ENCODE measurements at places on chromosomes 13 and 19.

GRCh38 chr19:28305513-28305912 is 907.4 kb downstream of the UQCRFS1 start:
- DNase-seq = no peak

DNA sequence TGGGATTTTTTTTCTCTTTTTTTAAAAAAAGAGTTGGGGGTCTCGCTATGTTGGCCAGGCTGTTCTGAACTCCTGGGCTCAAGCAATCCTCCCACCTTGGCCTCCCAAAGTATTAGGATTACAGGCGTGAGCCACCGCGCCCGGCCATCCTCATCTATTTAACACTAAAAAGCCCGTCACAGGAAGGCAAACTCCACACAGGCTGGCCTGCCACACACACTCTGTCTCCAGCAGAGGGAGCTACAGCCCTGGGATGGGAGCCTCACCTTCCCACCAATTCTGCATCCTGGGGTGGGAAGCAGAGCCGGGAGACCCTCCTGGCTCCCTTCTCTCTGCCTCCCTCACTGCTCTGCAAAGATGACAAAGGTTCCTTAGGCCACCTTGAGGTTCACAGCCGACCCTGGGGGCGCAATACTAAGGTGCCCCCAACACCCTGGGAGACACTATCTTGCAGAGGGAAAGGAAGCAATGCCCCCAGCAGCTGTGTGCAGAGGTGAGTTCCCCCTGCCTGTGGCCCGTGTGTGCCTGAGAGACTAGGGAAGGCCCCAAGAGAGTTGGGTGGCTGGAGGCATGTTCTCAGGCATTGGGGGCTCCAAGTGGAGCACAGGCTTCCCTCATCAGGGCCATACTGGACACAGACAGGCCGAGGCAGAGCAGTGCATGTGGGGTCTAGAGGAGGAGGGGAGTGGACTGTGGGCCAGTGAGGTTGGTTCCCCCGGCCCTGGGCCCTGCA is 27.4 kb upstream of the TIMM44 start:
- peak; percentile 54 for DNase-seq

GRCh38 chr13:42760951-42761350 is 20.4 kb upstream of the FAM216B start:
- DNase-seq = no peak

DNA sequence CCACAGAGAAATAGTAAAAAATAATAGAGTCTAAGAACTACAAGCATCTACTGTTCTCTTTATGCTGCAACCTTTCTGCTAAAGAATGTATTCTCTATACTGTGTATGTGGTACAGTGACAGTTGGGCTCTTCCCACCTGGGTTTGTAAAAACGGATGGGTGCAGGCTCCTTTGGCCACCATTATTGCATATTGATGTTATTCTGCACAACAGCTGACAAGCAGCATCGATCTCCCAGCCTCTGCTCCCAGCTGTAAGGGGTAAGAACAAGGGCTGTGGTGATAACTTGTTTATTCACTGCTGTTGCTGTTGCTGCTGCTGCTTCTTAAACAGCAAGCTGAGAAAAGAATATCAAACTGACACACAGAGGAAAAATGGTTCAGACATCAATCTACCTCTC is 56.1 kb downstream of the KCNRG start:
- DNase-seq = no peak
